Osteoblast (primary cell): ENCODE measurements at places on chromosomes 1 and 21. TPM values are rescaled to one million over a fixed set of nuclear protein-coding genes. Genes with fewer than 3 reads are reported as not detected.

PRAMEF8 gene
- under 0.01 TPM in 1 of 2 replicates, not detected in the other for total RNA-seq

HSPA6 gene
- 0.36 and 0.88 TPM in 2 replicates for total RNA-seq

PHF13 gene
- 13.4 and 16.8 TPM in 2 replicates for total RNA-seq

UTS2 gene
- under 0.01 and 0.29 TPM in 2 replicates for total RNA-seq

- peak; percentile 59 for DNase-seq
Observed at GRCh38 chr1:205976708-205977401, 26.3 kb downstream of the RAB7B start.

GRCh38 chr1:23657659-23658275 is 33.8 kb upstream of the RPL11 start:
- peak; percentile 93 for DNase-seq

DNA sequence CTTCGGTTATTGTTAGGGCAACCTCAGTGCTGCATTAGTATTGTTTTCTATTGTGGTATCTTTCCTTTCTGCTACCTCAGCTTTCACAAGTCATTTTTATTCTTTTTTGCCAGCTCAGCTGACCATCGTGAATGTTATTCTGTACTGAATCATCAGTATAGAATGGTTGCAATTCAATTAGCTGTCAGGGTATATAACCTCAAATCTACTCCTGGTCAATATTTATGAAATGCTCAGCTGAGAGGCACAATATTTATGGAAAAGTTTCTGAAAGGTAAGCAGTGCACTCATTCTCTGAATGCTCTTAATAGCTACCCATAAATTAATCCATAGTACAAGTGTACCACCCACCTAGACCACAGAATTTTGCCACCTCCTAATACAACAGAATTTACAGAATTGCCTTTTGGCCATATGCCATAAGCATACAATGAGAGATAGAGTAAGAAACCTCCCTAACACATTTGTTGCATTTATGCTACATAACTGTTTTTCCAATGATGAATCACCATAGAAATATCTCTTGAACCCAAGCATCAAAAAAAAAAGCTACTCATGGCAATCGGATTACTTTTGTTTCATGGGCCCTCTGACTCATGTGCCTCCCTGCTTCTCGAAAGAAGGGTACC is 732.6 kb upstream of the CHRM3 start:
- peak; percentile 73 for DNase-seq

DNA sequence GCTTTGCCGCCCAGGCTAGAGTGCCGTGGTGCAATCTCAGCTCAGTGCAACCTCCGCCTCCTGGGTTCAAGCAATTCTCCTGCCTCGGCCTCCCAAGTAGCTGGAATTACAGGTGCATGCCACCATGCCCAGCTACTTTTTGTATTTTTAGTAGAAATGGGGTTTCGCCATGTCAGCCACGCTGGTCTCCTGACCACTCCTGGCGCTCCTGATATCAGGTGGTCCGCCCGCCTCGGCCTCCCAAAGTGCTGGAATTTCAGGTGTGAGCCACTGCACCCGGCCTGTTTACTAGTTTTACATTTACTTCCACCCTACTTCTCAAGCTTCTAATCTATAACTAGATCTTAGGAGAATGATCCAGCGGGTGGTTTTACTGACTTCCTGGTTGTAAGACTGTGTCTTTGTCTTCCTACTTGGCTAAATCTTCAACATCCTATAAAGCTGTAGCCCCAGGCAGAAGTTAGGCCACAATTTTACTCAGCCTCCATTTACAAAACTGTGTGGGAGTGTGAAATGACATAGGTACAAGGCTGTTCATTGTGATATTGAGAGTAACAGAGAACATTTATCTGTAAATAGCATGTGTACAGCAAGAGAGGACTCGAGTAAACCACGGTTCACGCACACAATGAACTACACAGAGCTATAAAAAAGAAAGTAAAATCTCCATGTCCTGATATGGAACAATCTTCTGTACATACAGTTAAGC is 9.6 kb upstream of the POU2F1 start:
- peak; percentile 41 for DNase-seq

GRCh38 chr1:212595787-212596714 is 12.5 kb upstream of the ATF3 start:
- DNase-seq = peak; percentile 88

DNA sequence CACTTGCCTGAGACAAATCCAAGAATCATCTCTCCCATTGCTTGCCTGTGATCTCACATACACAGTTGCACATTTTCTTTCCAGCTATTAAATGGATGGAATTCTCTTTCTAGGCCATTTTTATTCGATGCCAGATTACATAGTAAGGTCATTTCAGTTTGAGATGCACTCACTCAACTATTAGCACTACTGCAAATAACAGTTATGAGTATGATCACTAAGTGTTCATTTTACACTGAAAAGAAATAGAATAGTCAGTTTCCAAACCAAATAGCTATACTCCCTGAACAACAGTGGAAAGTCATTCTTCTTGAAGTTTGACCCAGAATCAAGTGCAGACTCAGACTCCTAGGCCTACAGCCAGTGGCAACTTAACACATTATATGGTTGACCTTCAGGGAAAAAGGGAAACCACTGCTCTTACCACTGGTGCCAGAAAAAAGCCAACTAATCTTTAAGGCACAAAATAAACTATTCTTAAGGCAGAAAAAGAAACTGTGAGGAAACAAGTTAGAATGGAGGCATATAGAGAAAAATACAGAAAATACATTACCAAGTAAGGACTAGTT is 31.5 kb downstream of the WNT2B start:
- no peak for DNase-seq

DNA sequence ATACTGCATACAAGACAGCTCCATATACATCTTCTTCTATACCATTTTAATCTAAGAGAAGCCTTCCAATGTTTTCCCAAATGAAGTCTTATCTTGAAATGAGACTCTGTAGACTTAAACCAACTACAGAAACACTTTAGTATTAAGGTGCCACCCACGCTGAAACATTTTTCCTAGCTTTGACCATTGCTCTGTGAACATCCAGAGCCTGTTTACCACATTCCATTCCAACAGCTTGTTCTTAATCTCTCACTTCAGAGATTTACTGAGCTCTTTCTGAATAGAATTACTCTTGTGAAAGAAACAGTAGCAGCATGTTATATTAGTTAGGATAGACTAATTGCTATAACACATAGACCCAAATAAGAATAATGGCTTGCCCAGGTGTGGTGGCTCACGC is 19.6 kb upstream of the POGZ start:
- DNase-seq = no peak

DNA sequence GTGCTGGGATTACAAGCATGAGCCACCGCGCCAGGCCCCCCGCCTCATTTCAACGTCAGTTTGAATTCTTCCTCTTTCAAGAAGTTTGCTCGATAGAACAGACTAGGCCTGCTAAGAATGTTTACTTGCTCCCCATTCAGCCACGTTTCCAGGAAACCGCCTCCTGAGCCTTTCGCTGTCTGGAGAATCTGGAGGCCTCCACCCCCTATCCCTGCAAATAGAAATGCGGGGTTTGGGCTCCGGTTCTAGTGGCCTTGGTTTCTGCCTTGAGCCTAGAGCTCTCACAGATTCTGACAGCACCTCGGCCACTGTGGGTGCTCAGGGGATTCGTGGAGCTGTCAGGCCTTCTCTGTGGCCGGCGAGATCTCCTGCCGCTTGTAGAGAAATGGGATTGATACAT is 84.3 kb downstream of the UBIAD1 start:
- peak; percentile 34 for DNase-seq

- DNase-seq = no peak
Observed at GRCh38 chr1:2466958-2467554, 9.0 kb upstream of the PLCH2 start.

GRCh38 chr1:16294219-16295212 is 57.5 kb upstream of the CPLANE2 start:
- DNase-seq = peak; percentile 35
